ENCODE measurements at places on chromosomes 6 and 20. TPM values are rescaled to one million over a fixed set of nuclear protein-coding genes. Genes with fewer than 3 reads are reported as not detected.

PAX1 gene
- 0.09 TPM for total RNA-seq

GRCh38 chr6:73062130-73062529 lies 163.2 kb downstream of the KHDC1L start:
- H3K36me3 ChIP-seq: no peaks in the 10 kb centered on the region
- H3K27me3 ChIP-seq: no peaks in the 10 kb centered on the region
- no peak overlapping the region for H3K27ac ChIP-seq

ABCC10 gene
- 37.5 TPM for total RNA-seq

DNA sequence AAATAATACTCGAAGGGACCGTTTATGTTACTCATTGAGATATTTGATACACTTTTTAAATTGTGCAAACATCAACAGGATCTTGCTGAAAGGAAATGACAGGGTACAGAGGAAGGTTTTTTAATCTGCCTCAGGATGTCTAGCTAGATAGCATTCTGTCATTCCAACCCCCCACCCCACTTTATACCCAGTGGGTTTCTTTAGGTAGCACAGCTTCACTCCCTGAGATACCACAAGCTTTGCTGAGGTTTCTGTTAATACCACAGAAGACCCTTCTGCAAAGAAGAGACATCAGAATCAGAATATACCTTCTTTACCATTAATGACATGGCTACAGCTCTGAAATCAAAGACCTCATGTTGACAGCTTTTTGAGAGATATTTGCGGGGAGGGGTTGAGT lies 1.3 kb downstream of the PHACTR2 start:
- H3K36me3 ChIP-seq: no peaks in the 10 kb centered on the region
- peaks cover 54% of the 10 kb centered on the region for H3K27me3 ChIP-seq
- H3K4me1 ChIP-seq: no peaks in the 10 kb centered on the region
- H3K27ac ChIP-seq: no peak overlapping the region
